Putamen (tissue), 1 donor: ENCODE measurements at places on chromosomes 12 and 14.
A peak's percentile ranks its signal among the peaks of the same experiment; 100 is the strongest.

GRCh38 chr12:2501464-2502191, 293.1 kb upstream of the FKBP4 start:
- peak; percentile 16 for DNase-seq

DNA sequence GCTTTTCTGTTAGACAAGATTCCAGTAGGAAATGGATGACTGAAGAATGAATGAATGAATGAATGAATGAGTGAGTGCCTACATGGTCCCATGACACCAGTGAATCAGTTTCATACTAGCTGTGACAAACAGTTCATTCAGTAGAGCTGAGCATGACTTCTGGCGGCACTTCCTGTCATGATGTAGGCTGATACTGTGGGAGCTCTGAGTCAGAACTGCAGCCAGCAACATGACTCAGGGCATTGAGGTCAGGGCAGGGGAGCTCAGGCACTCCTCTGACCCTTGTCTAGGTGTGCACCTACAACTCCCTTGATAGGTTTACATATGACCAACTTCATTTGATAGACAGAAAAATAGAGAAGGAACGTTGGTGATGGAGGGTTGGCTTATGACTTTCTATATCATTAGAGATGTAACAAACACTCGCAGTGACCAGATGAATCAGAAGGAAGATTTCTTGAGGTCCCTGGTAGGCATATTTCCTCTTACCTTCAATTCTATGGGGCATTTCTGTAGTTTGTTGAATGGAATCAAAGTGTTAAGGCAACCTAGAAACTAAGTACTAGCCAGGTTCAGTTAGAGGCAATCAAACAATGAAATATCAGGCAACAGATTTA, 139.3 kb upstream of the ARHGAP5 start:
- DNase-seq, result peak; percentile 49

DNA sequence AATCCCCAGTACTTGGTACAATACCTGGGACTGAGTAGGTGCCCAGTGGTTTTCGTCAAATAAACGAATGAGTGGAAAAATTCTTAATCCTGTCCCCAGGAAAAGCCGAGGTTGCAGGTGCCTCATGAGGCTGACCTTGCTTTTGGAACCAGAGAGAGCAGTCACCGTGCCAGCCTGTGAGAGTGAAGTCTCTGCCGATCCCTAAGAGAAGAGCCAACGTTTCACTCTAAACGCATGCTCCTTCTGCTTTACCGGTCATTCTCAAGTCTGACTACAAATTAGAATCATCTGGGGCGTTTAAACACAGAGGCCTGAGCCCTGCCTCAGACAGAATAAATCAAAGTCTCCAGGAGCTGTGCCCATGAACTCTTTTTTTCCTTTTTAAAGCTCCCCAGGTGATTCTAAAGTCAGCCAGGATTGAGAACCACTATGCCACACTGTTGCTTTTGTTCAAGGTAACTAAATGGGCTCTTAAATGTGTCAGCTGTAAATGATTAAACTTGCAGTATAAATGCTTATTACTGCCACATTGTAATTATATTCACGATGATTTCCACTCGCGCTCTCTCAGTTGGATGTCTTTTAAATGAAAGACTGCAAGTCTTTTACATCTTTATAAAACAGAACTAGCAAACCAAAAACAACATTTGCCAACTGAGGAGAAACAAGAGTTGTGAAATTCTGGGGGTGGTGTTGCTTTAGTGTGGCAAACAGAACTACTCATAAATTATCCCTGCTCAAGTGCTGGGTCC, 26.9 kb downstream of the TCP11L2 start:
- DNase-seq, result no peak

DNA sequence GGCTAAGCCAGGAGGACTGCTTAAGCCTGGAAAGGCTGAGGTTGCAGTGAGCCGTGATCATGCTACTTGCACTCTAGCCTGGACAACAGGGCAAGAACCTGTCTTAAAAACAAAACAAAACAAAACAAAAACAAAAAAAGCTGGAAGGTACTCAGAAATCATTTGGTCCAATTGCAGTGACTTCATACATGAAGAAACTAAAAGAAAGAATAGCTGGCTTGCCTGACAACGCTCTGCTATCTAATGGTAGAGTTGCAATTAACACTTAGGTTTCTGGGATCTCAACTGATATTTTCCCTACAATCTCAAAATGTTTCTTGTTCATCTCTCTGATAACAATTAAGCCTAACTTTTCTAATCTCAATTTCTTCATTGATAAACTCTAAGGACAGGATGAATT, 13.7 kb downstream of the EEA1 start:
- DNase-seq, result no peak

- DNase-seq, result peak; percentile 36
Measured at GRCh38 chr14:72892879-72893635, 844 bp downstream of the DPF3 start.

DNA sequence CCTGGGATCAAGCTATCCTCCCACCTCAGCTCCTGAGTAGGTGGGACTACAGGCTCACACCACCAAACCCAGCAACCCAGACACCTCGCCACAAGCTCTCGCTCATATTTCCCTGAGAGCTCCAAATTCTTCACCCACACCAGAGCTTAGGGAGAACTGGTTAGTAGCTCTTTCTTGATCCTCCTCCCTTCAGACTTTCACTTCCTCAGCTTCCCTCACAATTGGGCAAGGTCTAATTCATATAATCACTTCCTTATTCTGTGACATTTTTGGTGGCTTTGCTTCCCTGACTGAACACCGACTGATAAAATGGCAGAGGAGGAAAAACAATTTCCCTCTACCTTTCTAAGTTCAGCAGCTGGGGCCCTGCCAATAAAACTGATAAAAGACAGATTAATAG, 88.5 kb downstream of the GXYLT1 start:
- DNase-seq, result peak; percentile 19

DNA sequence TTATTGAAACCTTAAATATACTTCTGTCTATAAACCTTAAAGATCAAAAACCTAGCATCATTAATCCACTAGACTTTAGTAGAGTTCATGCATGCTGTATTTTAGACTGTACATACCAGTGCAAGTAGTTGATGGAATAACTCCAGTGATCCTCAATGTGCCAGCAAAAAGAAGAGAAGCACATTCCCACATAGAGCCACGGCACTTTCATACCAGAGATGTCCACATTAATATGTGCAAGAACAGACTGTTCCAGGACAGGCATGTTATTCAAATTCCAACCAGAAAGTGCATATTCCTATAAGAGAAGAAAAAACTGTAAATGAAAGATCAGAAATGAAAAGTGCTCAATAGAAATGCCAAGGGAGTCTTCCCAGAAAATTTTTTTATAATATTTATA, 55.0 kb downstream of the KDM5A start:
- no peak for DNase-seq

DNA sequence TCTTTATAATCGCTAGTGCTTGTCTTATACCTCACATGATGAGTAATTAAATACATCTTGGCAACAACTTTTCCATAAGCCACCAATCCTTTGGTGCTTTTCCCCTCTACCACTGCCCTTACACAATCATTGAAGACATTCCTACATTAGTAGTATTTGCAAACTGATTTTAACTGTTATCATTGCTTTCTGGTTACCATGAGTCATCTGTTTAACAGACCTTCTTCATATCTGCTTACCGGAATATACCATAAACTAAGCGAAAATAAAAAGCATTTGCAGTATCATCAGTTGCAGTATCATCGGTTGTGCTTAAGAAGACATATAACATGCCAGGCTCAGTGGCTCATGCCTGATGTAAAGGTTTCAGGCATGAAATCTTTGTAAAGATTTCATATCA, 54.8 kb upstream of the PLEKHA5 start:
- DNase-seq, result no peak

DNA sequence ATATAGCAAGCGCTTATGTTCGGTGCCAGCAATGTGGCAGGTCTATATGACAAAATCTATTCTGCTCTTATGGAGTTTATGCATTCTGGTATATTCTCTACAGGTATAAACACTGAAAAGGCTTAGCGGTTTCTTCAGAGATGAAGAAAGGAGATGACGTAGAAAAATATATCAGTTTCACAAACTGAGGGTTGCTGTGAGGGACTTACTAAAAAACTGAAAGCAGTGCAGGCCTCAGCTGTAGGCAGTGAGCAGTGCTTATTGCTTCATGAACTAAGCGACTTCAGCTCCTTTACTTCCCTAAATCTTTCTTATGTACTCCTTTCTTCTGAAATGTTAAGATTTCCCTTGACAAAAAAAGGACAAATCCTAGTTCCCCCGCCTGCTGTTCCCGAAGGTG, 4.5 kb downstream of the DDX47 start:
- DNase-seq, result no peak

DNA sequence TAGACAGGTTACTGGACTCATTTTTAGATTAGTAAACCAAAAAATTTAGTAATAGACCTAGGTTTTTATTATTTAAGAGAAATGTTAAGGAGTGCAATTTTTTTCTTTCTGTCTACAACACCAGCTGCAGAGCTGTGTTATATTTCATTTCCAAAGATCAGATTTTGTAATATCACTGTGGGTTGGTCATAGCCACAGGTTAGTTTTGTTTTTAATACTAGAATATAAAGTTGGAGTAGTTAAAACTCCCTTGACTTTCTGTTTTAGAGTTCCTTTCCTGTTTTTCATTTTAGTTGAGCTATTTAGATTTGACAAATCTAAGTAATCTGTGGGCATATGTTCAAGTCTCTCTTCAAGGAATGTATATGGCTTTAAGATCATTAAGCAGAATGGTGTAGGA, 30.7 kb upstream of the GARIN2 start:
- DNase-seq, result no peak

GRCh38 chr14:63287666-63288483, 30.9 kb downstream of the GPHB5 start:
- no peak for DNase-seq

- no peak for DNase-seq
Measured at GRCh38 chr12:5399266-5399665, 32.6 kb upstream of the NTF3 start.

- no peak for DNase-seq
Measured at GRCh38 chr12:130803702-130804101, 35.3 kb downstream of the STX2 start.

GRCh38 chr12:14545144-14546124, 22.2 kb downstream of the PLBD1 start:
- DNase-seq, result no peak

GRCh38 chr12:10170216-10170615, 1.7 kb downstream of the OLR1 start:
- DNase-seq, result no peak

GRCh38 chr12:47808050-47808449, 11.7 kb downstream of the HDAC7 start:
- no peak for DNase-seq

GRCh38 chr12:65533177-65533883, 254.8 kb downstream of the MSRB3 start:
- DNase-seq, result no peak

GRCh38 chr12:124527861-124528561, 39.4 kb downstream of the NCOR2 start:
- DNase-seq, result no peak

DNA sequence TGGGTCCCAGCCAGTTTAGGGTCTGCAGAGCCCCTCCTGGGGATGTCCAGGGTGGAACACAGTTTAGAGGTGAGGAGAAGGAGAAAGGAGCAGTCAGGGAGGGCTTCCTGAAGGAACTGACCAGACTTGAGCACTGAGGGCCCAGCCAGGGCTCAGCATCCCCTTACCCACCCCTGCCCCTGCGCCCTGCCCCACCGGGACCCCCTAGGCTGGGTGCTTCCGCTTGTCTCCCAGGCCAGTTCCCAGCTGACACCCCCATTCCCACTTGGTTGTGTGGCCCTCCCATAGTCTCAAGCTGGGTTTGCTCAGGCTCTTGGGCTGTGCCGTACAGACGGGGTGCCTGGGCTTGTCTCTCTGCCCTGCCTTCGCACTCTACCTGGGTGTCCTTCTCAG, 26.3 kb upstream of the KIF26A start:
- DNase-seq, result no peak

GRCh38 chr12:58420503-58420902, 479.1 kb downstream of the ATP23 start:
- DNase-seq, result no peak

GRCh38 chr14:71403656-71404055, 496.4 kb downstream of the PCNX1 start:
- DNase-seq, result no peak

GRCh38 chr14:93049867-93050331, 65.8 kb downstream of the ITPK1 start:
- no peak for DNase-seq

GRCh38 chr12:106487664-106488063, 95.1 kb upstream of the RFX4 start:
- DNase-seq, result no peak

GRCh38 chr12:122137681-122138080, 36.3 kb downstream of the IL31 start:
- no peak for DNase-seq

DNA sequence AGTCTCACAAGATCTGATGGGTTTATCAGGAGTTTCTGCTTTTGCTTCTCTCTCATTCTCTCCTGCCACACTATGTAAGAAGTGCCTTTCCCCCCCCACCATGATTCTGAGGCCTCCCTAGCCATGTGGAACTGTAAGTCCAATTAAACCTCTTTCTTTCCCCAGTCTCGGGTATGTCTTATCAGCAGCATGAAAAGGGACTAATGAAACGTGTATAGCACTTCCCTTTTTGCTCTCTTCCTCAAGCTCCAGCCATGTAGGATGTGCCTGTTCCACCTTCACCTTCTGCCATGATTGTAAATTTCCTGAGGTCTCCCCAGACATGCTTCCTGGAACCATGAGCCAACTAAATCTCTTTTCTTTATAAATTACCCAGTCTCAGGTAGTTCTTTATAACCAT, 7.0 kb upstream of the CRACR2A start:
- DNase-seq, result no peak

GRCh38 chr14:105449276-105450122, 25.1 kb upstream of the CRIP2 start:
- no peak for DNase-seq

DNA sequence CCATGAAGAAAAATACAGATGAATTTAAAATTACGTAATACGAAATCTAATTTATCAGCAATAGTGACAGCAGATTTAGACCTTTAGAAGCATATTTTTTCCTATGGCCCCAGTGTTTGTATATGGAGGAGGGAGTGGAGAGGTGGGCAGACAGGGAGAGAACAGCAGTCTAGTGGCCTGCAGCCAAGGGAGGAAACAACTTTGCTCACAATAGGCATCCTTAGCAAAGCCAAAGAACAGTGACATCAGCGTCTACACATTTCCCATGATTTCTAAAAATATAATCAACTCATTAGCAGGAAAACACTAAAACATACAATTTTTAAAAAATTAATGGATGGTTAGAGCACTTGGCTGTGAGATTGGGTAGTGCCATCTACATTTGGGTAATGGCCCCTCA, 622.6 kb upstream of the ATP2B1 start:
- no peak for DNase-seq

DNA sequence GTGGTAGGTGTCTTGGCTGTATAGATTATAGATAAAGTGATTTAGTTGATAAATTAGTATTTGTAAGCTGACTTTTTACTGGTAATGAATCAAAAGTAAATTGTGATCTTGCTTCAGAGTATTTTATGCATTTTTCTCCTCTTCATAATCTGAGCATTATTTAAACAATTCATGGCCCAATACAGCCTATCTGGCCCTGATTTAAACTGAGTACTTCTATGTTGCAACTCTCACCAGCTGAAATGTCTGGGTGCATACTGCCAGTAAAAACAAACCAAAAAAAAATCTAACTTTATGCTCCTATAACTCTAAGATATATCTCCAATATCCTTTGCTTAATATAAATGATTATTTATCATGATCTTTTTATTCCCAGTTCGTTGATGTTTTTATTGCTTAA, 86.6 kb downstream of the MIA2 start:
- DNase-seq, result no peak
